Stimulated activated CD8-positive, alpha-beta memory T cell treated with anti-CD3 and anti-CD28 coated beads, Interleukin-4, amount 100 ng/mL, for 4 hours (primary cell): ENCODE measurements at places on chromosomes 3 and 15.

GRCh38 chr3:168416446-168416845, 320.7 kb upstream of the GOLIM4 start:
- no peak for DNase-seq

DNA sequence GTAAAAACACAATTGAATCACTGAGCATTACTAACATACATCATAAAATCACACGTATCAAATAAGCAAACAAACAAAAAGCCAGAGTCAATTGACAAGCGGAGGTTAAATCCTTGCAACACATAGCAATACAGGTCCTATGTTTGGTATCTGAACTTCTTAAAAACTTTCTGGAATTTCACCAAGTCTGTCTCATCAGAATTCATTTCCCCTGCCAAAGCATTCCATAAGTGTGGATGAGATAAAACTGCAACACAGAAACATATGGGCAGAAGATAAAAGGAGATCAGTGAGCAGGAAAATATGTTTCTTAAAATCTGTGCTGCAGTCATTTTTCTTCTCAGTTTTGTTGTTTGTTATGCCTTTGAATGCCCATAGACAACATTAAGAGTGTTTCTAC, 1155.5 kb downstream of the TBL1XR1 start:
- DNase-seq: no peak

DNA sequence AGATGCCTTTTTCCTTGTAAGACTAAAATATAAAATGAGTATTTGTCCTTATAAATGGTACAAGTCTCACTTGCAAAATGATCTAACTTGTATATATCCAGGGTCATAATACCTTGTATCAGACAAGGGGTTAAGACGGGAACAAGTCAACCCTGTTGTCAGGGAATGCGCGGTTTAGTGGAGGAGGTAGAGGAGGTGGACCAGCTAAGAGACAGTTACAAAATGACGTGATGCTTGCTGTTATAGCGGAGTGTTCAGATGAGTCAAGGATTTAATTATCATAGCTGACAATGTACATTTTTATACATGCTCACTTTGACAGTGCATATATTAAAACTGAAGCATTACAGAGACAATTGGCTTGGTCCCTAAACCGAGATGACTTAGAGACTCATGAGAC, 26.8 kb upstream of the KLHL25 start:
- DNase-seq: no peak

- DNase-seq: peak; percentile 15
These were observed 10.0 kb downstream of the CRYGS start for GRCh38 chr3:186534113-186534669.

GRCh38 chr3:175198991-175199783, 340.1 kb downstream of the NAALADL2 start:
- DNase-seq: no peak

DNA sequence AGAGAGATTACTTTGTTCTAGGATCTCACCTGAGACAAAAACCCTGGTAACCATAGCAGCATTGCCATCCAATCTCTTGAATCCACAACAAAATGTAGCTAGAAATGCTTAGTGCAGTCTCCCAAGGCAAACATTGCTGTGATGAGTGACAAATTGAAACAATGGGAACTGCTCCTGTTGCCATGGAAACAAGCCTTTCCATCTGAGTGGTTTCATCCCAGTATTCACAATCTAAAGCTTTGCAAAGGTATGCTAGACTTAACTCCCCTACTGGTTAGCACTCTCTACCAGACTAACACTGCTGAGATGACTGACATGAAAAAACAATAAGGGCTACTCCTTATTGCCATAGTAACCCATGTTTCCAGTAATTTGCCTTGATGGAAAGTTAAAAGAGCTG, 172.6 kb upstream of the CNTN3 start:
- DNase-seq: no peak

- DNase-seq: no peak
These were observed 1250.1 kb downstream of the ZPLD1 start for GRCh38 chr3:103684904-103685303.

- DNase-seq: no peak
These were observed 10.0 kb upstream of the SCN10A start for GRCh38 chr3:38826001-38826400.

GRCh38 chr3:106824856-106825255, 552.4 kb upstream of the CCDC54 start:
- DNase-seq: no peak

- DNase-seq: no peak
These were observed 65.6 kb upstream of the PLXNA1 start for GRCh38 chr3:126917232-126917804.

DNA sequence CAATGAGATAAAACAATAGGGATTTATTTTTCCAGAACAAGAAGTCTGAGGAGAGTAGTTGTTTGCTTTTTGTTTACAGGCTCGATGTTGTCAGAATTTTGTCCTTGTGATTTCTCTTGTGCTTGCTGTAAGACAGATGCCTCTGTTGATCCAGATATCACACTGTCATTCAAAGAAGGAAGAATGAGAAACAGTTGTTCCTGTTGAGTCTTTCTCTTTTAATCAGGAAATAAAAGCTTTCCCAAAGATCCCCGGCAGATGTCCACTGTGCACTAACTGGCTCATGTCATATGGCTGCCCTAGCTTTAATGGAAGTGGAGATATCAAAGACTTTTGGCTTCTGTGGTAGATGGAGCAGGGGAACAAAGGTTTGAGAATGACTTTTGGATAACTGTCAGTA, 6.8 kb downstream of the SERPINI1 start:
- DNase-seq: no peak

GRCh38 chr3:153783741-153784480, 337.3 kb upstream of the ARHGEF26 start:
- no peak for DNase-seq

- no peak for DNase-seq
These were observed 107.7 kb downstream of the THRB start for GRCh38 chr3:24387000-24387399.

DNA sequence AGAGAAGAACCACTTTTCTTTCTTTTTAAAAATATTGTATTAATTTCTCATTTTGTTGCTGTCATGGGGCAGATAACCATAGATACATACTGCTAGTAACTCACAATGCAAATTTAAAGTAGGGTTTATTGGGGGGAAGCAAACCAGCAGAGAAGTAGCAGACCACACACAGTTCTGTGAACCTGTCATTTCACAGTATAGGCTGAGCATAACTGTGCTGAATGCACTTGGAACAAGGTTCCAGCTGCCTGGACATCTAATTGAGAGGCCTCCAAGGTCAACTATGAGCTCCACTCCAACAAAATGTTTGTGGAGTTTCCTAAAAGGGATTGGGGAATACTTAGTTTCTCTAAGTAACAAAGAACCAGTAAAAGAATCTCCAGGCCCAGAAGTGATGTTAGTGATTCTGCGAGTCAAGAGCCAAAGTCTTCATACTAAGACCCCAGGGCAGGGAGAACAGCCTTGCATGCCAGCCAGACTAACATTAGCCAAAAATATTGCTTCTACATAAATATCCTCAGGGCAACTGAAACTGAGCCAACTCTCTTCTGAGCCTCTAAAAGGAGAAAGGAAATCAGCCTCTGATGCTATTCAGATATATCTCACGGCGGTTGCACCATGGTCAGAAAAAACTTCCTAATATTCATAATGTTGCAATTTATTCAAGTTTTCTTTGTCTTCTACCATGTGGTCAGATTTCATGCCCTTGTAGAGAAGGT, 856.4 kb upstream of the ALCAM start:
- DNase-seq: no peak

DNA sequence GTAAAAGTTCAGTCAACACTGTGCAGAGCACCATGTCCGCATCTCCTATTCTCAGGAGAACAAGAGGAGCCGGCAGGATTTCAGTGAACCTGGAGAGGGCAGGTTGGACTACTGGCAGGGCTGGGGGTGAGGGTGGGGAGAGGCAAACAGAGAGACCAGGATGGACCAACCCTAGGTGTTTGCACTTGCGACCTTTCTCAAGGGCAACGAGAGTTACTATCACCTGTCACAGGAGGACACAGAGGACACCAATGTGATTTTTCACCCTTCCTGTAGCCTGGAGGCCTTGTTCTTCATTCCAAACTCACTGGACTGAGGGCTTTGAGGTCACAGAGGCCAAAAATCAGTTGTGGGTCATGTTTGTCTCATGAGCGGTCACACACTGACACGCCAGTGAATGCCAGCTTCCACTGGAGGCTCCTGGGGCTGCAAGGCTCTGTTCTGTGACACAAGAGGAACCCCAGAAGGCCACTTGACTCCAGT, 89.5 kb downstream of the CPN2 start:
- no peak for DNase-seq

DNA sequence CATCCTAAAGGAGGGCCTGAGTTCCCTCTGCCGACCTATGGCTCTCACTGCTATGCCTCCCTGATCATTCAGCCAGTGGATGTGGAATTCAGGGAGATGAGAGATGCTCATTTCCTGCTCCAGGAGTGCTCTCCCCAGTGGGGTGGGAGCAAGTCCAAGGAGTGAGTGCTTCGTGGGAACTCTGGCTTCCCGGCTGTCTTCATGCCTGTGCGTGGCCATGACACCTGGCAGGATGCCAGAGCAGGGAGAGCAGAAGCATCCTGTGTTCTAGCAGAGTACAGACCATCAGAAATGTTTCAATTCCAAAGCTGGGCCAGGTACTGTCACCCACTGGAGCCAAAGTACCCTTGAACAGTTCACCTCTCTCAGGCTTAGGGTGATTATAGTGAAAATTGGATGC, 45.1 kb downstream of the APH1B start:
- DNase-seq: no peak

DNA sequence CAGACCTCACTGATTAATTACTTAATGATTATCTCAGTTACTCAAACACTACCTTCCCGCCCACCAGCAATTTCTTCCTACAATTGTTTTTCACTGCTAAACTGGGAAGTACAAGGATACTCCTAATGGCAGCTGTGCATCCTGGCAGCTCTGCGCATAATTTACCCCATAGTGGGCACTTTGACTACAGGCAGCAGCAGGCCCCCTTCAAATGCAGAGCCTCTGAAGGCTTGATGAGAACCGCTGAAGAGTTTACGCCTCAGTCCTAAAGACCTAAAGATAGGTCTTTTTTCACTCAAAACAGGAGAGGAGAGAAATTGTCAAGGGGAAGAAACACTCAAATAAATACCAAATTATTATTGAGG, 10.7 kb downstream of the CCDC32 start:
- no peak for DNase-seq

DNA sequence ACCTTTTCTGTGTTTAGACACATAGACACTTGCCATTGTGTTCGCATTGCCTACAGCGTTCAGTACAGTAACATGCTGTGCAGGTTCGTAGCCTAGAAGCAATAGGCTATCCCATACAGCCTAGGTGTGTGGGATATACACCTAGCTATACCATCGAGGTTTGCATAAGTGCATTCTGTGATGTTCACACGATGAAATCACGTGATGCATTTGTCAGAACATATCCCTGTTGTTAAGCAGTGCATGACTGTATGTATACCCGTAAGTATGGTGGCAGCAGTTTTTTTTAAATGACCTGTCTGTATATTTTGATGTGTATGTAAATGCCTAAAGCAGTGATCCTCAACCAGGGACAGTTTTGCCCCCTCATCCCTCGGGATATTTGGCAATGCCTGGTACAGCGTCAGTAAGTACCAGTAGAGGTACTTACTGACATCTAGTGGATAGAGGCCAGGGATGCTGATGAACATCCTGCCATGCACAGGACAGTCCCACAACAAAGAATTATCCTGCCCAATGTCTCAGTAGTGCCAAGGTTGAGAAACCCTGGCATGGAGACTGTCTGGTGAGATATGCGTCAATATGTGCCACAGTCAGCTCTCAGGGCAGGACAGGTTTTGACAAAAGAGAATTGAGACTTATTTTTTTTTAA, 129.1 kb downstream of the HCN4 start:
- DNase-seq: no peak
